ENCODE measurements at places on chromosomes 2 and 18. TPM values are rescaled to one million over a fixed set of nuclear protein-coding genes. Genes with fewer than 3 reads are reported as not detected.

DNA sequence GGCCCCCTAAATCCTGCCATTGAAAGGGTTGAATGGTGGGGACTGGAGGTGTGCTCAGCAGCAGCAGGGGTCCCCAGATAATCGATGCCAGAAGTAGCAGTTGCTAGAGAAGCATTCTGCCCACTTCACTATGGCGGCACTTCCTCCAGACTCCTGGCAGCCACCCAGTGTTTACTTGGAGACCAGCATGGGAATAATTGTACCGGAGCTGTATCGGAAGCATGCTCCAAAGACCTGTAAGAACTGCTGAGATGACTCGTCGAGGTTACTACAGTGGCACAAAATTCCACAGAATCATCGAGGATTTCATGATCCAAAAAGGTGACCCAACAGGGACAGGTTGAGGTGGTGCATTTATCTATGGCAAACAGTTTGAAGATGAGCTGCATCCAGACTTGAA lies 11.0 kb upstream of the GAREM2 start:
- no peak for DNase-seq

DNA sequence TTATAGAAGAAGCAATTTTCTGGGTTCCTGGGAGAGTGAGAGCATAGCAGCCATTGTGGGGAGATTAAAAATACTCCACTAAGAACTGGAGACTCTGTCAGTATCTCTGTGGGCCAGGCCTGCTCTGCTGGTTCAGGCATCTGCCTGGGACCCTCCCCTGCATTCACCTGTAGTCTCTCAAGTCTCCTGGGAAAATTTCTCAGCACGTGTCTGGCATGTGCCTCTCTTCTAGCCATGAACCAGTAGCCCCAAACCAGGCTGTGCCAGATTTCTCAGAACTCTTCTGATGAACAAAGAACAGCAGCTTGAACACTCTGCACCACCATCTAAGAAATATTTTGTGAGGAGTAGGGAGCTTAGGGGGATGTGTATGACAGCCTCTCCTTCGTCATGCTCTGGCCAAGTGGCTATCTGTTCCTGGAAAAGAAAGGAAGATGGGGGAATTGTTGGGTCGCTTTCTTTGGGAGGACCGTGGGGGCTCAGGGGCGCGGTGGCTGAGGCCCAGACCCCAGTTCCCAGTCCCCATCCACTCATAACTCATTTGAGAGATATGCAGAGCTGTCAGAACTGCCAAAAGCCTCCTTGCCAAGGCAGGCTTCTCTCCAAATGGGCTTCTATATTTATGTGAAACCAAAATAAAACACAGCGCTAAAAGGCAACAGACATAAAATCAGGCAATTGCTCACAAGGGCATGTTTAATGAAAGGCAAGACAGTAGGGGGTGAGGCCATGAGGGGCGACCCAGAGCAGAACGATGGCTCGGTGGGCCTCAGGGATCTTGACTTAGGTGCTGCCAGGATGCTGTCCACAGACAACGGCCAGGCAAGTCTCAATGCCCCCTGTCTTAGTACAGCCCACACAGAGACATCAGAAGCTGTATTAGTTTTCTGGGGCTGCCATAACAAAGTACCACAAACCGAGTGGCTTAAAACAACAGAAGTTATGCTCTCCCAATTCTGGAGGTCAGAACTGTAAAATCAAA lies 114.7 kb upstream of the TNP1 start:
- DNase-seq, result no peak

GRCh38 chr18:68428661-68429060 lies 286.2 kb downstream of the TMX3 start:
- no peak for DNase-seq

- DNase-seq, result no peak
Observed at GRCh38 chr2:120555092-120555491, 180.6 kb upstream of the GLI2 start.

The UGT1A9 gene
- polyA plus RNA-seq, result not detected

The CWC22 gene
- polyA plus RNA-seq, result 6.5 TPM

The C1QL2 gene
- polyA plus RNA-seq, result not detected

The TMEM163 gene
- not detected for polyA plus RNA-seq

The CYBRD1 gene
- polyA plus RNA-seq, result 115 TPM

The DDX18 gene
- polyA plus RNA-seq, result 42.1 TPM

Measured in AG04450 (cell line).